ENCODE measurements at places on chromosomes 3 and 15.

- DNase-seq = no peak
These were observed 35.3 kb downstream of the TSPAN3 start for GRCh38 chr15:77035584-77035983.

- no peak for DNase-seq
These were observed 6.8 kb upstream of the C2CD4B start for GRCh38 chr15:62171882-62172281.

GRCh38 chr3:188390775-188391443, 237.0 kb downstream of the LPP start:
- no peak for DNase-seq

DNA sequence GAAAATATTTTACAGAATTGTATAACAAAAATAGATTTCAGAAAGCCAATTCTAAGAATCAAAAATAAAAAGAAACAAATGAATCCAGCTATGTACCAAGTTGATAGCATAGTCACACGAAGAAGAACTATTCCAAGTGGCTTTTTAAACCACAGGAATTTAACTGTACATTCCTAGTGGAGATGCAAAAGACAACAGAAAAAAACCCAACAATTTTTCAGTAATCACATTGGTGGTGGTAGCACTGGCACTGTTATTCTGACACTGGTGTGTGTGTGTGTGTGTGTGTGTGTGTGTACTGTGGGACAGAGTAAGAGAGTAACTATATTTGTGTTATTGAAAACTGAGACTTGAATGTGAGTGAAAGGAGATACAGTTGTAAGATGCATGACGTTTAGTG, 9.1 kb downstream of the BFSP2 start:
- no peak for DNase-seq

DNA sequence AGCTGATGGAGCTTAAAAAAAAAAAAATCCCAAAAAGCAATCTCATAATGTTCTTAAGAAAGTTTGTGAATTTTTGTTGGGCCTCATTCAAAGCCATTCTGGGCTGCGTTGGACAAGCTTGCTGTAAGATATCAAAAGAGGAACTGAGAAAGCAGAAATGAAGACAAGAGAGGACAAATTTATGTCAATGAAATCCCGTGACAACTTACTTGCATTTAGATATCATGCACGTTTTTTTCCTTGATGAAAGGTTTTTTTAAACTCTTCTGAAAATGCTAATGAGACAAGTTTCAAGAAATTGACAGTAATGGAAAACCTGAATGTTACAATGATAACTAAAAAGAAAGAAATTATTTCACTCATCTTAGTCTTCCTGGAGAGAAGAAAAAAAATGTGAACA, 662.9 kb downstream of the SQOR start:
- no peak for DNase-seq

- no peak for DNase-seq
These were observed 150.7 kb downstream of the SSR3 start for GRCh38 chr3:156404217-156404616.

- no peak for DNase-seq
These were observed 144.7 kb upstream of the GADL1 start for GRCh38 chr3:31039145-31039544.

GRCh38 chr3:6532101-6532500, 328.8 kb upstream of the GRM7 start:
- no peak for DNase-seq

- no peak for DNase-seq
These were observed 643 bp downstream of the CDAN1 start for GRCh38 chr15:42736178-42736792.

DNA sequence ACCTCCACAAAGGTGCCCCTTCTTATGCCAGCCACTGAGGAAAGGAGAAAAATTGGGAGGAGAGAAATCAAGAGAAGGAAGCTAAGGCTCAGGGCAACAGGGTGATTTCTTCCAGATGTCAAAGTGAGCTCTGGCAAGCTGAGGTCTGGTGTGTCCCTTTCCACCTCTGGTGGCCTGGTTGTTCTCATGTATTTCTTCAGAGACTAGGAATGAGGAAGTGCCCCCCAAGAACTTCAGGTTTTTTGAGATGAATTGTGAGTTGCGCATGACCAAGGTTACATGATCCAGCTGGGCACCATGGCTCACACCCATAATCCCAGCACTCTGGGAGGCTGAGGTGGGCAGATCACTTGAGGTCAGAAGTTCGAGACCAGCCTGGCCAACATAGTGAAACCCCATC, 5.6 kb downstream of the RAB6B start:
- no peak for DNase-seq

GRCh38 chr3:58055314-58055713, 47.1 kb downstream of the FLNB start:
- no peak for DNase-seq

- DNase-seq = no peak
These were observed 108.1 kb upstream of the MELTF start for GRCh38 chr3:197137751-197138150.

DNA sequence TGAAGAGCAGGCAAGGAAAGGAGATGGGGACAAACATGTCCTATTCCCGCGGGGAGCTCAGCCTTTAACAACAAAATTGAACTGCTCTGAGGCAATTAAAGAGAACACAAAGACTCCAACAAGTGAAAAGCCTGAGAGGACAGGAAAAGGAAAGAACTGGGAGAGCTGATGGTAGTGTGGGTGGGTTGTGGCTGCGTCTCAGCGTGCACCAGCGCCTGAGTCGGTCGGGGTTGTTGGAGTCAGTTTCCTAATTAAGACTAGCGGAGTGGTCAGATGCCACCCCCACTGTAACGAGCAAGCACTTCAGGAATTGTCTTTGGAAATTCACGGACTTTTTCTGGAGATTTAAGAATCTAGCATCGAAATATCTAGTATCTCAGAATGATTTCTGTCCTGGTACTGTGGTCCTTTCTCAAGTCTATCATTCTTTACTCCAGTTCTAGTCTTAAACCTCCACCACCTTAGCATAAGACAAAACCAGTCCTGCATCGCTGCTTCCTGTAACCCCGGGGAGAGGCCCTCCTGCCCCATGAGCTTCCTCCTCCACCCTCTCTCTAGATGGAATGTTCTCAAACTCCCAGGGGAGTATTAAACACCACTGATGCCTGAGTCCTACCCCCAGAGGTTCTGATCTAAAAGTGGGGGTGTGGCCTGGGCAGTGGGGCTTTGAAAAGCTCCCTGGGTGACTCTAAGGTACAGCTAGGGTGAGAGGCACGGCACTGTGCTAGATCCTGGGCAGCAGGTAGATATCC, 104.0 kb downstream of the CYP19A1 start:
- no peak for DNase-seq

Measured in stimulated activated CD8-positive, alpha-beta memory T cell treated with anti-CD3 and anti-CD28 coated beads, Interleukin-7, amount 100 ng/mL, for 1 hour (primary cell).